ENCODE measurements at places on chromosomes 2 and 18. TPM values are rescaled to one million over a fixed set of nuclear protein-coding genes. Genes with fewer than 3 reads are reported as not detected.

Gene TNFAIP6
- not detected for total RNA-seq

- no peak for DNase-seq
These were observed 29.8 kb upstream of the SCN1A start for GRCh38 chr2:166157578-166157977.

DNA sequence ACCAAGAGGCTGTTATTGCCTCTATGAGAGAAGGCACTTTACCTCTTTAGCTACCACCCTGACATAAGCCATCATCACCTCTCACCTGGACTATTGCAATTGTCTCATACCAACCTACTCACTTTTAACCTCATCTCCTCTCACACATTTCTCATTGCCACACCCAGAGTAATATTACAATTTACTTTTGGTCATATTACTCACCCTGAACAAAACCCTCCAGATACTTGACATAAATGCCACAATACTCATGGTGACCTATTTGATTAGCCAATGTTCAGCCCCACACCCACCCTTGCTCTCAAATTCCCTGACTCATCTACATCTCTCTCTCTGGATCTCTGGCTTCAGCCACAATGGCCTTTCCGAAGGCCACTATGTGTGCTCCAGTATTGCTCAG is 90.9 kb upstream of the CDH7 start:
- DNase-seq = no peak

DNA sequence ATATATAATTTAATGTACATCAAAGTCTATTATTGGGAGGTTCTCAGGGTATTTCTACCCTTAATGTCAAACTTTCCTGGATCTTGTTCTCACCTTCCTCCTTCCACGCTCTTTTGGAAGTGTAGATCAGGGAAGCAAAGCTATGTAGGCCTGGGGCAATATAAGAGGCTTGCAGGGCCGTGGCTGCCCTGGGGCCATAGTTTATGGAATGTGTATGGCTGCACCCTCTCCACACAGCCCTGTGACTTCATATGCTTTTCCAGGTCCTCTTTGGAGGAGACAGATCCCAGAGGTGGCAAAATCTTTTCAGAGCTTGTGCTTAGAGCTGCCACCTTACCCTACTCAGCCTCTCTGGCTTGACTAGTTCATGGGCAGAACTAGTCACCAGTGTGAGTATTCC is 82.9 kb downstream of the PLB1 start:
- no peak for DNase-seq

GRCh38 chr2:132276571-132276981 is 114.8 kb upstream of the ANKRD30BL start:
- no peak for DNase-seq

- no peak for DNase-seq
These were observed 54.6 kb upstream of the CYTIP start for GRCh38 chr2:157498483-157498882.

DNA sequence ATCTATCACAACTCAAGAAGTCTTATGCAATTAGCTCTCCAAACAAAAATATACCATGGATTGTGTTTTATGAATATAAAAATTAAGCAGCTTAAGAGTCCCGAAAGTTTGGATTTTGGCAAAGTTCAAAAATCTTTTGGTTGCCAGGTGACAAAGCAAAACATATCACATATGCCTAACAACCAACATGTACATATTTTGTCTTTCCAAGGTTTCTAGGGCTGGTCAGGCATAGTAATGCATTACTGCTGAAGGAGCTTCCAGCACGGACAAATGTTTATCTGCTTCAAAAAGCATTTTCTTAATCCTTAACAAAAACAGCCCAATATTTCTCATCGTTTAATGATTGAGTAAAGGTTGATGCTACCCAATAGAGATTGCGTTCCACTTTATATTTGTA is 1327.1 kb upstream of the ZEB2 start:
- DNase-seq = no peak

DNA sequence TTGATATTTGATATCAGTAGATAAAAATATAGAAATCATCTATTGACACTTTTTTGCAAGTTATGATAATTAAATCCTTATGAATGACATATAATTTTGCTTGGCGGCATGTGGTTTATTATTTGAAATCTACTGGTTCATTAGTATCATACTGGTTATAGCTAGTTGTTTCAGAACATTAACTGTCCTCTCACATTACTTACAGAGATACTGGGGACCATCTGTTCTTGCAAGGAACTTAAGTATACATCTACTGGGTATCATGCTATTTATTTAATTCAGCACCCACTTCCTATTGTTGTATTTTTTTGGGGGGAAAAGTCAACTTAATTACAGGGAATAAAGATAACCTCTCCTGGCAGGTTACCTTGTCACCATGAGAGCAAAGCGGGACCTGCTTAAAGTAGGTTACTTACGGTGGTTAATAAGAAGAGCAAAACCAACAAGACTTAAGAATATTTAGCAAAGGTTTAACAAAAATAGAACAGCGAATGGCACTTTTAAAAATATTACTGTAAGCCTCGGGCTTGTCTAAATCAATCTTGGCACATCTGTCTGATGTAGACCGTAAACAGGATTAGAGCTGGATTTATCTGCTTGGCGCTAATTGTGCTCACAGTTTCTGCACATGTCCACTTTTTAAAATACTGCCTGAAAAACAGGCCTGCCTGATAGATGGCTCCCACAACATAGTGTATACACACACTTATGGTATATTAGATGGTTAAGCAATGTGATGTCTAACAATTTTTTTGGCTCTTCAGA is 41.8 kb downstream of the CERKL start:
- DNase-seq = no peak

Gene MAP2
- 6.0 TPM for total RNA-seq

Data from dermis blood vessel endothelial cell (primary cell).